BJ (cell line): ENCODE measurements at places on chromosomes 4 and X.

GRCh38 chr4:721261-722168 lies 15.9 kb downstream of the PCGF3 start:
- DNase-seq: no peak

DNA sequence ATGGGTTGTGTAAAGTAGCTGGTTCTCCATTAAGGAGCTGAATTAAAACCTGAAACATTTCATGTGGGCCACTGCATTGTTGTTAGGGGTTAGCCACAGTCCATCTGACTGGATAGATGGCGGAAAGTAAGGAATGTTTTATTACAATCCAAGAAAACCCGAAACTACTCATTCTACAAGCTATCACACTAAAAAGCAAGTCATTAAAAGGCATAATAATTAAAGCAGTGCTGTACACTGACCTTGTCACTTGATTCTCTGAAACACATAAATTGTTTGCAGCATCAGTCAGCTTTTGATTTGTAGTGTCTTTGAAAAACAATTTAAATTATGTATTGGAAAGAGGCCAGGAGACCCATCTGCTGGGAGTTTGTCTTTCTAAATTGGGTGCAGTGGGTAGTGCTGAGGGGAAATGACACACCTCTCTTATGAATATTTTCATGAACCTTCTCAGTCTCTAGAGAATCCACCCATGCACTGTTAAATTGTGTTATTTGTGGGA lies 75.7 kb upstream of the ANK2 start:
- peak; percentile 40 for DNase-seq

GRCh38 chr4:173748353-173748752 lies 218.3 kb upstream of the HAND2 start:
- no peak for DNase-seq

DNA sequence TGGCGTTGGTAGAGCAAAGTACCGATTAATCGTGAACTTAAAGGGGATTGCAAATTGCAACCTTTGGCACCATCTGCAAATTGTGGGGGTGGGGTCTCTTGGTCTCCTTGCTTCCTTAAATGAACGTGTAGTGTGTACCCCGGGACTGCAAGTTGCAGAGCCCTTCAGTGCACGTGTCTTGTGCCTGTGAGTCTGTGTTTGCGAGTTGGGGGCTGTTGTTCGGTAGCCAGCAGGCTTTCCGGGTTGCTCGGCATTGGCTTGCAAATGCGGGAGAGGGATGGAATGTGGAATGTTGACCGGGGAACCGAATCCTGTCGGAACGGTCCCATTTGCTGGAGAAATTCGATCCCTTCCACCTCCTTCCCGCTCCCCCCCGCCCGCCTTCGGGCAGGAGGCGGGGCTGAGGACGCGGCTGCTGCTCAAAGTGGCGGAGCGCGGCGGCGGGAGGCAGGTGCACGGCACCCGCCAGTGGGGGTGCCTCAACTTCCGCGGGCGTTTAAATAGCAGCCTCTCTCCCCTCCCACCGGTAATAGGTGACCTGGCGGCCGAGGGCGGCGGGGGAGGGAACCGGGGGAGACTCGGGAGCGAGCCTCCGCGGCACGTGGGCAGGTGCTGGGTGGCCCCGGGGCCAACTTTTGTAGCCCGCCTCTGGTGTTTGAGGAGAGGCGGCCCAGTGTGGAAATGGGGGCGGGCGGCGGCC lies 1.5 kb downstream of the JADE1 start:
- peak; percentile 33 for DNase-seq

GRCh38 chrX:8201896-8202331 lies 30.8 kb upstream of the VCX2 start:
- DNase-seq: no peak

GRCh38 chr4:90146306-90146705 lies 19.1 kb downstream of the CCSER1 start:
- DNase-seq: no peak

- DNase-seq: peak; percentile 41
These were observed 37.4 kb upstream of the SPON2 start for GRCh38 chr4:1209821-1210220.

- no peak for DNase-seq
These were observed 680.7 kb upstream of the BOD1L1 start for GRCh38 chr4:14308229-14308651.

GRCh38 chr4:77451530-77451929 lies 154.1 kb upstream of the CXCL13 start:
- DNase-seq: no peak

- DNase-seq: no peak
These were observed 116.3 kb downstream of the MSN start for GRCh38 chrX:65783746-65784145.

DNA sequence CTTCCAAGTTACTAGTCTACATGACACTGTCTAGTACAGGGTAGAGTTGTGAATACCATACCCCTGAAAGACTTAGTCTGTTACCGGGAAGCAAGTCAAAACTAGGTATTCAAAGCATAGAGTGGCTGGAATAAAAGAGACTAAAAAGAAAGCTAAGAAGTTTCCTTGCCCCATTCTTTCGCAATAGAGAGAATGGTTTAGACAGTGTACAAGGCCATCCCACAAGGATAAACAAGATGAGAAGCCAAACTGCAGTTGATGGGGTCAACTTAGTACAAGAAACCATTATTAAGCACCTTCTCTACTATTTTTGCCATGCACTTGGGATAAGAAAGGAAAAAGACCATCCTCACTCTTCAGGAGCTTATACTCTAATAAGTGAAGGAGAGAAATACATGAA lies 30.3 kb downstream of the AMMECR1 start:
- DNase-seq: no peak

DNA sequence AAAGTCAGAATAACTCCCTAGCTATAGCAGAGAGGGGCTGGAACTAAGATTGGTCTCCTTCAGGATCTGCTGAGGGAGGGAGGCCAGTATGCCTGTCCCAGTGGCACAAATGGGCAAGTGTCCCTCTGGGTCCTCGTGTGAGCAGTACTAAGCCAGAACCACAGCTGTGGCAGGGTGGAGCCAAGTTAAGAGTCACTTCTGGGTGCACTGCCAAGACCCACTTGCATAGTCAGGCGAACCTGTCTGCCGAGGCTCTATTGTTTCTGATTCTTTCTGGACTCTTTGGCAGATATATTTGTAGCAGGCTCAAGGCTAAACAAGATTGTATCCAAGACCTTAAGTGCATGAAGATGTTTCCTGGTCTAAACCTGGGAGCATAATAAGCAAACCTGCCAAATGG lies 1123.7 kb upstream of the POU3F4 start:
- no peak for DNase-seq

DNA sequence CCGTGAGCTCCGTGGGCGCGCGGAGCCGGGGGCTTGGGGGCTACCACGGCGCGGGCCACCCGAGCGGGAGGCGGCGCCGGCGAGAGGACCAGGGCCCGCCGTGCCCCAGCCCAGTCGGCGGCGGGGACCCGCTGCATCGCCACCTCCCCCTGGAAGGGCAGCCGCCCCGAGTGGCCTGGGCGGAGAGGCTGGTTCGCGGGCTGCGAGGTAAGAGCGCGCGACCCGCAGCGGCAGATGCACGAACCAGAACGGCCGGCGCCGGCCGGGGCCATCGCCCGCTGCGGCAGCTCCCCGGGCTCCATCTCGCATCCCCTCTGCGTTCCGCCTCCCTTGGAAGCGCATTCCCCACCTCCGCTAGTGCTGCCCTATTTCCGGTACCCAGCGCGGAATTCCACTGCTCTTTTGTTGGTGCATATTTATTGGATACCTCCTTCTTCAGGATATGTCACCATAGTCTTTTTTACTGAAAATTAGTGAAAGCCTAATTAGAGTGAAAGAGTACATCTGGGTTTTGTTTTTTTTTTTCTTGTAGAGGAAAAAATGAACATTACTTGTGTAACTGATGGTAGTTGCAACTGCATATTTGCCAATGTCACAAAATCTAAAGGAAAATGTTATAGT lies 797 bp downstream of the PKD2 start:
- no peak for DNase-seq

GRCh38 chr4:168098248-168098717 lies 5.9 kb downstream of the ANXA10 start:
- no peak for DNase-seq

DNA sequence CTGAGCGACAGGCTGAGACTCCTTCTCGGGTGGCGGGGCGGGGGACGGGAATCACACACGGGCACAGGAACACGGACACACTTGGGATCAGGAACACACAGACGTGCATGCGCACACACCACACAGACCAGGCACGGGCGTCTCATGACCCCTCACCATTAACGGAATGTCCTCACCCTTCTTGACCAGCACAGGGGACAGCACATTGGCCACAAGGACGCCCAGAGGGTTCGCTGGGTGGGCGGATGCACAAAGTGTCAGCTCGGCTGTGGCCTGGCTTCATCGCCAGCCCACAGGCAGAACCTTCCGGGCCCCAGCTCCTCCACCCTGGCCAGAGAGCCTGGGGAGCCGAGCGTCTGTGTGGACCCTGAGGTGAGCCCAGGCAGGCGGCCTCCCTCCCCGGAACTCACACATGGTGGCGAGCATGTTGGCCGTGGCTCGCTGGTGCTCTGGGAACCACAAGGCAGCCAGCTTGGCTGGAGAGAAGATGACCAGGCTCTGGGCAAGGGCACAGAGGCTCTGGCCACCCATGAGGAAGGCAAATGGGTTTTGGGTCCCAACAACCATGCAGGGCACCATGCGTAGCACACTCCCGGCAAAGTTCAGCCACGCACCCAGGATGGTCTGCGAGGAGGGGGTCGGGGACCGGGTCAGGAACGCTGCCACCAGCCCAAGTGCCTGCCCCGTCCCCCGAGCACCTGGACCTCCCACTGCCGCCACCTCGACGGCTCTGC lies 3.1 kb downstream of the SLC49A3 start:
- DNase-seq: no peak

- DNase-seq: no peak
These were observed 60.4 kb upstream of the TAF9B start for GRCh38 chrX:78199851-78200250.

DNA sequence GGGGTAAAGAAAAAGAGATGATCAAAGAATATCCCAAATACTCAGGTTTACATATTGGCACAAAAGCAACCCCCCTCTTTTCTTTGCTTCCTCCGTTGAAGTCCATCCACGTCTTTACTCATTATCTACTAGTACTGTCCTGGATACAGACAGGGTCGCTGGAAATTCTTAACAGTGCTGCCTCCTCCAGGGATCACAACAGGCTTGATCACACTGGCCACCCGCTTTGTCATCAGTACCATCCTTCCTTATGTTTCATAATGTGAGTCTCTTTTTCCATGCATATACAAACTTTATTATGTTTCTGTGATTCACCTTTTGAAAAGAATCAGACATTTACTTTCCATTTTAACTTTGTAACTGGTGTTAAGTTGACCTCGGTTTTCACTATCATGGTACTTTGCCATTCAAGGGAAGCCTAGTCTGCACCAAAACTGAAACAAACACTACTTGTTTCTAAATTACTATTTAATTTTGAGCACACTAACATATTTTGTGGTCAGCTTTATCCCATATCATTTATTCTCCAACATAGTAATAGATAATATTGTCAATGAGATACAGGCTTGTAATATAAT lies 387.5 kb upstream of the PPP1R2C start:
- DNase-seq: no peak

GRCh38 chr4:24924309-24924781 lies 11.5 kb upstream of the CCDC149 start:
- peak; percentile 96 for DNase-seq
